ENCODE measurements at places on chromosomes 12 and 14.

GRCh38 chr12:128661226-128661569 lies 162.6 kb downstream of the SLC15A4 start:
- DNase-seq = no peak

GRCh38 chr12:132639956-132640520 lies 21.5 kb downstream of the P2RX2 start:
- DNase-seq = no peak

- no peak for DNase-seq
Observed at GRCh38 chr14:43116341-43116740, 1390.7 kb downstream of the FSCB start.

DNA sequence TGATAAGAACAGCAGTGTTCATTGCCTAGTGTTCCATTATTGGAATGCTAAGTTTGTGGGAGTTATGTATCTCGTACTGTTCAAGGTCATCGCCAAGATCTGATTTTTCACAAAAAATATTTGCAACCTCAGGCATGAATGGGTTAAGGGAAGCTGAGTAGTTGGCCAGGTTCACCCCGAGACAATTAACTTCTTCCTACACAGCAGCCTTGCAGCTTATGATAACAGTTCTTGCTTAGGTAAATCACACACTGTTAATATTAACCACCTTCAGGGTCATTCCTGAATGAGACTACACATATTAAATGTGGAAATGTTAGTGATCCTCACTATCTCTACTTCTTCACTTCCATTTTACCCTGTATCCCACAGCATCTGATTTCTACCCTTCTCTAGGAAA lies 18.0 kb downstream of the FKBP11 start:
- no peak for DNase-seq

DNA sequence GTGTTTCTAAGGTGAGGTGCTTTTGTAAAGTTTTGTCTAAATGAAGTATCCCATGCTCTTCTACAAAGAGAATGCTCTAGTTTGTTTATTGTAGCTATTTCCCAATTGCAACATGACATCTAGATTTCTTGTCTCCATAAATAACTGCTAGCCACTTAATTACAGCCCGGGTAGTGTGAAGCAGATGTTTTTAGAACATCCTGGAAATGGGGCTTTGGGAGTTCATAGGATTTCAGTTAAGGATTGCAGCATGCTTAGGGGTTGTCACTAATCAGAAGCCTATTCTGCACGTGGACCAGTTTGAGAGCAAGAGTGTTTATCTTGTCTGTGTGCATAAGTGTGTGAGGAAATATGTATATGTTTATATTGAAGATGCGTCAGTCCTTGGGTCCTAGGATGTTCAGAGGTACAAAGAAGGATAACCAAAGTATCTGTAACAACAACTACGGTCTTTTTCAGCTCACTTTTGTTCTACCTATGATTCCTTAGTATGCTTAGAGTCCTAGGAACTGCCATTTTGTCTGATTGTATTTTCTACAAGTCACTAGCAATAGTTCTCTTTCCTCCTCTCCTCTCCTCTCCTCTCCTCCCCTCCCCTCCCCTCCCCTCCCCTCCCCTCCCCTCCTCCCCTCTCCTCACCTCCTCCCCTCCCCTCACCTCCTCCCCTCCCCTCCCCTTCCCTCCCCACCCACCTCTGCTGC lies 135.3 kb downstream of the ACSS3 start:
- DNase-seq = no peak

DNA sequence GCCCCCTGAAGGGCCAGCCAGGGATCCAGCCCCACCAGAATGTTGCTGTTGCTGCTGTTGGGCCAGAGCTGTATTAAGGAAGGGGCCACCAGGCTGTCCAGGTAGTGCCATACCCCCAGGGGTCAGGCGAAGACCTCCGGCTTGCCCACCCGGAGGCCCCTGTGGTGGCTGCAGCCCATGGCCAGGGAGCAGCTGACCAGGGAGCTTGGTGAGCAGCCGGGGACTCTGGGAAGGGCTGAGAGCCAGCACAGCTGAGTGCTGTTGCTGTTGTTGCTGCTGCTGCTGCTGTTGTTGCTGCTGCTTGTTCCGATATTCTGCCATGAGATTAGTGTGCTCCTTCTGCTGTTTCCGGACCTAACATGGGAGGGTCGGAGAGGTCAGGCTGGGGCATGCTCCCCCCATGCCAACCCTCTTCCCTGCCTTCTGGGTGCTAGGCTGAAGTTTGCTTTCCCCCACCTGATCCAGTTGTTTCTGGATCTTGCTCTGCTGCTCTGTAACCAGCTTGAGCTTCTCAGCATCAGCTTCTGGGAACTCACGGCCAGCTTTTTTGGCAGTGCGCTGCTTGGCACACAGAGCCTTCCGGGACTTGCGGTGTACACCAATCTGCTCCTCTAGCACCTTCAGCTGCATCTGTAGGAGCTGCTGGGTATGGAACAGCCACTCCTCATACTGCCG lies 15.2 kb upstream of the PRKAG1 start:
- no peak for DNase-seq

DNA sequence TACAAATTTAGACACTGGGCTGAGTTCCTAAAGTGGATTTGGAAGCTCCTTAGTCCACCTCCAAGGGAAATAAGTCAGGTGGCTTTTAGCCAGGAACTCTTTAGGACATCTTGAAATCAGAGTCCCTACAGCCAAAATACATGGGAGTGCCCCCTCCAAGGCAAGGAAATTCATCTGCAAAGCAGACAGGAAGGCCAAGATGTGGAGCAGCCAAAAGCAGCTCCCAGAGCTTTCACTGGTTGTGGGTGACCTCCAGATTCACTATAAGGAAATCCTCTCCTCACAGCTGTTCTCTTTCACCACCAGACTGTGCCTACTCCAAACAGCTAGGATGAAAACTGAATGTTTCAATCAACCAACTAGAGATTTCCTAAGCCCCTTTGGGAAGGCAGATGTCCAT lies 6.6 kb downstream of the TTC9 start:
- no peak for DNase-seq

GRCh38 chr14:69572030-69572840 lies 2.4 kb downstream of the CCDC177 start:
- DNase-seq = no peak

DNA sequence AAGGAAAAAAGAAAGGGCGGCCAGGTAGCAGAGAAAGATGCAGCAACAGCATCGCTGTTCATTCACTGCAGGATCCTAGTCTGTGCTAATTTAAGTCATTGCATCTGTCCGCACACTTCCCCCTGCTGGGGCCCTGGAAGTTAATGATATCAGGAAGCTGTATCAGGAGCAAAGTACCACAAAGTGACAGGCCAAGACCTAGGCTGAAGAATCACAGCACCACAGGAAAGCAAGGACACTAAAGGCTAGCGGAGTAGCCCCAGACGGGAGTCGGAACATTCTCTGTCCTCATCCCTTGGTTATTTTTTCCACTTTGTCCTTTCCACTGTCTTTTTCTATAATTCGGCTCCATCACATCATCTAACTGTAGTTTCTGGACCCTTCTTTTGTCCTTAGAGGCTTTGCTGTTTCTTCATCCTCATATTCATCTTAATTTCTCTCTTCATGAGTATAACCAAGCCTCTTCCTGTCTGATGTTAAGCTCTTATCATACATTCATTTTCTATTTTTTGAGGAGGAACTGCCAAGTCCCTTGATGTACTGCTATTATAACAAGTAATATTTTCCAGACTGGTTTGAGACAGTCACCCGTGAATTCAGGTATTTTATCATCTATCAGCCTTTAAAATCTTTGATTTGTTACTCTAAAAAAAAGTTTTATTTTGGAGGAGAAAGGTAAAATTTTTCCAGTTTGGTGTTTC lies 28.3 kb downstream of the DUSP16 start:
- no peak for DNase-seq

DNA sequence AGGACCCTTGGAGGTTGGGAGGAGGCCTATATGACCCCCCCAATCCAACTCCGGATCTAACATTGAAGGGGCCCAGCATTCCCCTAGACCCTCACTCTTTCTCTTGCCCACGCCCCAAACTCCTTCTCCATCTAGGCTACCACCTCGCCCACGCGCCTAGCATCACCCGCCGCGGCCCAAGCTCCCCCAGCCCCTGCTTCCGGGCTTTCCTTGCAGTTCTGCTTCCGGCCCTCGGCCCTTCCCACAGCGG lies 445 bp downstream of the CERS5 start:
- DNase-seq = no peak

- DNase-seq = no peak
Observed at GRCh38 chr12:12460935-12461922, 101.4 kb downstream of the DUSP16 start.

GRCh38 chr12:105764216-105764835 lies 374.4 kb downstream of the NUAK1 start:
- no peak for DNase-seq

DNA sequence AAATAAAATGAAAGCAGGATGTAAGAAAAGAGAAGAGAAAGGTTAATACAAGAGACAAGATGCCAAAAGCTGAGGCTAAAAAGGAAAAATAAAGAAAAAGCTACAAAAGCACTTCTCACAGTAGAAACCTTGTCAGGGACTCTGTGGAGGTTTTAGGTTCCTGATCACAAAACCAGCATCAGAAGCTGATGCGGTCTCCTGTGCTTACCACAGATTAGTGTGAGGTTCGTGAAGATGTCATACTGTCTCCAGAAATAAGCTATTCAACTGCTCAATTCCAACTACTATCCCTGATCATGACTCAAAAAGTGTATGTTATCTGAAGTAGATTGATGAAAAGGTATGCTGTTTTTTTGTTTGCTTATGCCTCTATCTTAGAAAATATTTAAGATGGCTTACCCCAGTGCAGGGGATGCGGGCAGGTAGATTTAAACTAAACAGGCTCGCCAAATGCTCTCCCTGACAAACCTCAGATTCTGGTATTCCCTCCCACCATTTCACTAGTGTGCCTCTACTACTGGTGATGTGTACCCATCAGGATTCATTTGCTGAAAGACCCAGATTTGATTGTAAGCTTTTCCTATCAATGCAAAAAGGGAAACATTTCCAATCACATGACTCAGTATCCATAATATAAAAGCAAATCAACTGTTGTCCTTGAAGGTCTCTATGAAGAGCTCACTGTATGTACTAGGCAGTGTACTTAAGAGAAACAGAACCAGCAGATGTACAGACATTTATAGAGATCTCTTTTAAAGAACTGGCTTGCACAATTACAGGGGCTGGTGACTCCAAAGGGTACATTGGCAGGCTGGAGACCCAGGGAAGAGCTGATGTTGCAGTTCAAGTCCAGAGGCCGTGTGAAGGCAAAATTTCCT lies 169.5 kb upstream of the FOXN3 start:
- DNase-seq = peak; percentile 25

GRCh38 chr14:72559669-72560255 lies 334.1 kb downstream of the DPF3 start:
- no peak for DNase-seq

DNA sequence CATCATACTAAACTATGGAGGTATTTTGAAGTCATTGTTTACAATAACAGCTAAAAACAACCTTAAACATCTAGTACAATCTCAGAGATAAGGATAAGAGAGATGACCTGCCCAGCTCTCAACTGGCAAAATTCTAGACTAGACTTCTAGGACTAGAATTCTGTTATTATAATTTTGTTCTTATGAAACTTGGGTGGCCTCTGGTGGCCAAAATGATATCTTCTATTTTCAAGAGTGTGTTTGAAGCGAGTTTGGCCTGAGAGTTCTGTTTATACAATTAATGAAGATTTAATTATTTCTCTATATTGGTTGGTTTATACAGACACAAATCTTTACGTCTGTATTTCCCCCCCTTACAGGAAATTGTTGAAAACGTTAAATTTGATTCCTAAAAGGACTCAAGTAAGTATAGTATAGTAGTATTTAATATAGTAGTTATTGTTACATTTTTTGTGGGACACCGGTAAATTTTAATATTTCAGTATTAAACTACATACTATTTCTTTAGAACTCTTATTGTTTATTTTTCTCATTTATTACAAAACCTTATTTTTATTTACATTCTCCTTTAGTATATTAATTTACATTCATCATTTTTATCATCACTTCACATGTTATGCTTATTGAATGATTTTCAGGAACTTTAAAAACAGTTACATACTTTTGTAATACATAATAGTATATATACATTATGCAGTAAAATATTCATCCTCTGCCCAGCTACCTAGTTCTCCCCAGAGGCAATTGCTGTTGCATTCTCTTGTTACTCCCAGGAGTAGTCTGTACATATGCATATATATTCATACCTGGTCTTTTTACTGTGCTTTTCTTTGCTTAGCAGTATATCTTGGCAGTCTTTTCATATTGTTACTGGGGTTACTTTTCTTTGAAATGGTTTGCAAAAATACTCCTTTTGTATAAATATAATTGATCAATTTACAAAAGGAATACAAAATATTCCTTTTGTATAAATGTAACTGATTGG lies 6.6 kb downstream of the PPHLN1 start:
- DNase-seq = peak; percentile 27

GRCh38 chr12:69991690-69992288 lies 166.8 kb downstream of the MYRFL start:
- no peak for DNase-seq

DNA sequence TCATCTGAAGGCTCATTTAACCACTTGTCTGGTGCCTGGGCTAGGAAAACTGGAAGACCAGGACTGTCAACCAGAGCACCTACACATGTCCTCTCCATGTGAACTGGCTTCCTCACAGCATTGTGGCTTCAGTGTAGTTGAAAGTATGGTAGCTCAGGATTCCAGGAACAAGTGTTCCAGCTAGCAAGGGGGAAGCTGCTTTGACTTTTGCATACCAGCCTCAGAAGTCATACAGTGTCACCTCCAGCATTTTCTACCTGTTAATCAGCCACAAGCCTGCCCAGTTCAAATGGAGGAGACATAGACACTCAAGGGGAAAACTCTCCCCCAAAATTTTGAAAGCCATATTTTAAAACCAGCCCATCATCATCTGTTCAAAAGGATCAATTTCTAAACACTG lies 212.8 kb upstream of the CAND1 start:
- no peak for DNase-seq

- no peak for DNase-seq
Observed at GRCh38 chr12:21301-22189, 45.0 kb upstream of the IQSEC3 start.

GRCh38 chr12:123478762-123479161 lies 20.8 kb downstream of the SNRNP35 start:
- no peak for DNase-seq

DNA sequence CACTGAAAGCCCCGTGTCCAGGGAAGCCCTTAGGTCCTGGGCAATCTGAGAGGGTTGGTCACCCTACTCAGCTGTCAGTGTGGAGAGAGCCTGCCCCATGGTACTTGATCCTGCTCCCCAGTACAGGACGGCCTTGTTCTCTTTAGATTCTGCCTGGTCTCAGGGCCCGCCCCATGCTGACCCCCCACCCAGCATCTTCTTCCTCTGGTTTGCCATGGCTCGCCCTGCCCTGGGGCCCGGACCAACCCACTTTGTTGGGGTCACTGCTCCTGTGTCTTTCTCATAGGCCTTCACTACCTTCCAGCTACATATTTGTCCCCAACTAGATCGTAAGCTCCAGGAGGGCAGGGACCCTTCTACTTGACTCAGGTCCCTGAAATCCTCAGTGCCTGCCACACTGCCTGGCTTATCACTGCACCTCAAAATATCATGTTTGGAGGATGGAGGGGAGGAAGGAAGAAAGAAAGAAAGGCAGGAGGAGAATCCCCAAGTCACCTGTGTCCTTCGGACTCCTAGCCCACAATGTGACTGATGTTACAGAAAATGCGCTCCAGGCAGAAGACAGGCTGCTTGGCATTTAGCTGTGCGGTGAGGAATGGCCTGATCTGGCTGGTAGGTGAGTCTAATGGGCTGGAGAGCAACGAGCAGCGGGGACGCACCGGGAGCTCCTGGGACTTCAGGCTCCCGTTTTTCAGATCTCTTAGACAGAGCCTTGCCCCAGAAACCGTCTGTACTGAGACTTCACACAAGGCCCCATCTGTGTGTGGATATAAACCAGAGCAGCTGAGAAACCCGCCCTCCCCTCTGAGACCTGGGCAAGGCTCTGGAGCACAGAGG lies 66.1 kb downstream of the C14orf132 start:
- no peak for DNase-seq

Measured in CD8-positive, alpha-beta memory T cell (primary cell).